ENCODE measurements at places on chromosomes 1 and 21. TPM values are rescaled to one million over a fixed set of nuclear protein-coding genes. Genes with fewer than 3 reads are reported as not detected.

Gene FMOD
- 22.3 TPM for total RNA-seq

Gene DPYD
- total RNA-seq: 41.6 TPM

Gene ITLN1
- total RNA-seq: not detected

- H3K4me1 ChIP-seq: peaks cover 3% of the 10 kb centered on the region
- no peak for DNase-seq
- no peak overlapping the region for H3K4me3 ChIP-seq
- no peaks in the 10 kb centered on the region for H3K36me3 ChIP-seq
These were observed 294.0 kb downstream of the LRRC40 start for GRCh38 chr1:69911301-69911801.

DNA sequence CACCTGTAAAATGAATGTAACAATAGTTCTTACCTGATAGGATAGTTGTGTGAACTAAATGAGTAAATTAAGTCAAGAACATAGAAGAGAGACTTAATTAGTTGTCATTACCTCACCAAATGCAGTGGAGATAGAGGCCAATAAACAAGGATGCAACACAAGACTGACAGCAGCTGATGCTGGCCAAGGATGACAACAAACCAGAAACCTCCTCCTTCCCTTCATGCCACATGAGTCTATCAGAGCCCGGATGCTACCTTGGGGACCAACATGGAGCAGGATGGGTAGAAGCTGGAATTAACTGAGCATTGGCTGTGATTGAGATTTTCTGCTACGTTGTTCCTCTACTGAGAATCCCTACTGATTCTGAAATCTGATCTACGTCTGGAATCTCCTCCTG lies 30.3 kb upstream of the USP1 start:
- no peak overlapping the region for H3K4me3 ChIP-seq
- H3K4me1 ChIP-seq: no peaks in the 10 kb centered on the region
- no peak overlapping the region for H3K27ac ChIP-seq
- H3K27me3 ChIP-seq: no peaks in the 10 kb centered on the region
- H3K36me3 ChIP-seq: no peaks in the 10 kb centered on the region

GRCh38 chr1:175176246-175176645 lies 16.3 kb downstream of the KIAA0040 start:
- H3K27me3 ChIP-seq: no peaks in the 10 kb centered on the region
- peaks cover 4% of the 10 kb centered on the region for H3K4me1 ChIP-seq
- no peak overlapping the region for H3K27ac ChIP-seq
- no peak for DNase-seq
- H3K4me3 ChIP-seq: no peak overlapping the region

GRCh38 chr1:47565676-47566075 lies 127.8 kb downstream of the FOXD2 start:
- H3K27me3 ChIP-seq: no peaks in the 10 kb centered on the region
- H3K4me3 ChIP-seq: no peak overlapping the region
- no peaks in the 10 kb centered on the region for H3K36me3 ChIP-seq
- H3K27ac ChIP-seq: no peak overlapping the region
- H3K4me1 ChIP-seq: peaks cover 2% of the 10 kb centered on the region

GRCh38 chr21:37231671-37232070 lies 35.5 kb downstream of the VPS26C start:
- H3K4me1 ChIP-seq: no peaks in the 10 kb centered on the region
- peaks cover 26% of the 10 kb centered on the region for H3K36me3 ChIP-seq
- no peaks in the 10 kb centered on the region for H3K27me3 ChIP-seq

All from kidney (tissue), 22 donors.